ENCODE measurements at places on chromosomes 12 and 14.

DNA sequence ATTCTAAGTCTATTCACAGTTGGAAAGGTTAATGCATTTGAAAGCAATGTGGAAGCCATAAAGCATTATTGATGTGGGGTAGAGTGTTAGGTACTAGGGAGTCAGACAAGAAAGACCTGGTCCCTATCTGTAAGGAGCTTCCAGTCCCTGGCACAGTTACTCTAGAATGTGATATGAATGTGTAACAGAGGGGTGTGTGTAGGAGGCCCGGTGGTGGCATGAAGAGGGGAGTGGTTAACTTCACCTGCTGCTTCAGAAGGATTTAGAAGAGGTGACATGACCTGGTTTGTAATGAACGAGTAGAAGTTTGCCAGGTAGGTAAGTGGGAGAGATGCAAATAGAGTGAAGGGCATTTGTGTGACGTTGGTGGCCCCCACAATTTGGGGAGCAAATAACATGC lies 15.1 kb upstream of the GALNT6 start:
- DNase-seq = no peak

- DNase-seq = no peak
Observed at GRCh38 chr14:28536889-28537288, 229.7 kb upstream of the FOXG1 start.

DNA sequence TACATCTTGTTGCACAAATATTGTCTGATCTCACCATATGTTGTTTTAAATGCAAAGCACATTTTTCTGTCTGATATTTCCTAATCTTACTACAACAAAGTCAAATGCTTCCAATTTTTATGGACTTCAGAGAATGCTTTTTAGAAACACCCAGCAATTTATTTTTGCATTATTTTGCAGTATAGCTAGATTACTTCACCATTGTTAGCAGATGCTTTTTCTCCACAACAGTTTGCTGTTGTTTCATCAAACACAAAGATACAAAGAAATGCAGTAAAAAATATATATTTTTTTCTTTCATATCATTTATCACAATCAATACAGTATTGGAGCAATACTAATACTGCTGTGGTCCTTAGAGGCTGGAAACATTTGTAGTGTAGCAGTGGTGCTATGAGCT lies 674.4 kb downstream of the TMTC2 start:
- no peak for DNase-seq

GRCh38 chr14:21197418-21198205 lies 41.7 kb upstream of the OR5AU1 start:
- no peak for DNase-seq

GRCh38 chr12:66024949-66025348 lies 105.6 kb downstream of the LLPH start:
- DNase-seq = no peak

DNA sequence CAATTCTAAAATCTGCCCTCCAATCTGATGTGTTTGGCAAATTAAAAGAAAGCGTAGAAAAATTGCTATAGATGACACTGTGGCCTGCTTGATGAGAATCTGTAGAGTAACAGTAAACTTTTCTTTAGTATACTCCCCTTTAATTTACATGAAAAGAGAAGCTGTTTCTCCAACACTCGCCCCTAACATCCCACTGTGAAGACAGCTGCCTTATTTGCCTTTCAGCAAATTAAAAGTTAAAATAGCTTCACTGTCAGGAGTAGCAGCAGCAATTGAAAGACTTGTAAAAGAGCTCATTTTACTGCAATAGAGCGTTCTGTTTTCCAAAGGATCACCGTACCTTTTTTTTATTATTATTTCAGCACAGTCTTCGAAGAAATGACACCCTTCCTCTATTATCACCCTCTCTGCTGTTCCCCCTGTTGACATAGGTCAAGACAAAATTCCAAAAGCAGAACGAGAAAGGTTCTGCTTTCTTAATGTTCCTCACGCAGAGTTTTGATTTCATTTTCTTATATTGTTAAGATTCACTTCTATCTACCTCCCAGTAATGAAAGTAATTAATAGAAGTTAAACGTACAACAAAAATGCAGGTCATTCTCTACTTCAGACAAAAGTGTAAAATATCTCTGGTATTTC lies 153.5 kb upstream of the USP15 start:
- no peak for DNase-seq

DNA sequence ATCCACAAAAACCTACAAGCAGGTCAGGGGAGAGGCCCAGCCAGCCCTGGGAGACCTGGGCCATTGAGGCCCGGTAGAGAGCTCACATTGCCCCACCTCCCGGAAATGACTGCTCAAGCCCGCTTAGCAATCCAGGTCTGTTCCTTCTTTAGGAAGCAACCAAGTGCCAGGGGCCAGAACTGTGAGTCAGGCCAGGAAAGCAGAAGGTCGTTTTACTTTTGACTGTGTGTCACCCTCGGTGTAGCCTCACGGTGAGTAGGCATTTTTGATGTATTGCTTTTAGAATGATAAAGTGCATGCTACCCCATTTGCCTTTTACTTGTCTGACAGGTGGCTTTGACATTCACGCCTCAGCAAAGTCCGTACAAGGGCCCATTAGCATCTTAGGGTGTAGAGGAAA lies 25.4 kb upstream of the PWP1 start:
- DNase-seq = no peak

DNA sequence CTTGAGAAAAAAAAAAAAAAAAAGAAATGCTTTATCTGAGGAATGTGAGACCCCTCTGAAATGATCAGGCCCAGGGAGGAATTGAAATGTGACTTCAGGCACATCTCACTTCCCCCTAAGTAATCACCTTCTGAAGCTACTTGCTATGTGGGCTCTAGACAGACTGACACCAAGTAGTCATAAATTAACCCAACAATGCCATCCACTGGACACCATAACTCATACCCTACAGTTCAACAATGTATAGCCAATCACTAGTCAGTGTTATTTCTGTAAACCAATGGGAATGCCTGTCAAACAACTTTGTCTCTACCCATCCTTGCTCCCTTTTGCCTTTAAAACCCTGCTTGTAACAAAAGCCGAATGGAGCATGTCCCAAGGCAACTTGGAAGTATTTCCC lies 182.7 kb upstream of the TMPO start:
- DNase-seq = no peak

DNA sequence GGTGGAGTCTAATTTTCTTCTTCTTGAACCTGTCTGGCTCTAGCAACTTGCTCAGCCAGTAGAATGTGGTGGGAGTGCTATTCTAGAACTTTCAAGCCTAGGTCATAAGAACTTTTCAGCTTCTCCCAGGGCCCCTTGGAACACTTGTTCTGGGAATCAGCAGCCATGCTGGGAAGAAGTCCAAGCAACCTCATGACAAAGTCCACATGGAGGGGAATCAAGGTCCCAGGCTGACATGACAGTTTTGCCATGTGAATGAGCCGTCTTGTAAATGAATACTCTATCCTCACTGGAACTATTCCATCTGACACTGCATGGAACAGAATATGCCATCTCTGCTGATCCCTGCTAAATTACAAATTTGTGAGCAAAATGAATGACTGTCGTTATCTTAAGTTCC lies 214.2 kb upstream of the TBX3 start:
- DNase-seq = no peak

- DNase-seq = no peak
Observed at GRCh38 chr12:1644534-1645438, 15.8 kb downstream of the WNT5B start.

- DNase-seq = no peak
Observed at GRCh38 chr12:24138041-24138440, 188.6 kb upstream of the SOX5 start.

DNA sequence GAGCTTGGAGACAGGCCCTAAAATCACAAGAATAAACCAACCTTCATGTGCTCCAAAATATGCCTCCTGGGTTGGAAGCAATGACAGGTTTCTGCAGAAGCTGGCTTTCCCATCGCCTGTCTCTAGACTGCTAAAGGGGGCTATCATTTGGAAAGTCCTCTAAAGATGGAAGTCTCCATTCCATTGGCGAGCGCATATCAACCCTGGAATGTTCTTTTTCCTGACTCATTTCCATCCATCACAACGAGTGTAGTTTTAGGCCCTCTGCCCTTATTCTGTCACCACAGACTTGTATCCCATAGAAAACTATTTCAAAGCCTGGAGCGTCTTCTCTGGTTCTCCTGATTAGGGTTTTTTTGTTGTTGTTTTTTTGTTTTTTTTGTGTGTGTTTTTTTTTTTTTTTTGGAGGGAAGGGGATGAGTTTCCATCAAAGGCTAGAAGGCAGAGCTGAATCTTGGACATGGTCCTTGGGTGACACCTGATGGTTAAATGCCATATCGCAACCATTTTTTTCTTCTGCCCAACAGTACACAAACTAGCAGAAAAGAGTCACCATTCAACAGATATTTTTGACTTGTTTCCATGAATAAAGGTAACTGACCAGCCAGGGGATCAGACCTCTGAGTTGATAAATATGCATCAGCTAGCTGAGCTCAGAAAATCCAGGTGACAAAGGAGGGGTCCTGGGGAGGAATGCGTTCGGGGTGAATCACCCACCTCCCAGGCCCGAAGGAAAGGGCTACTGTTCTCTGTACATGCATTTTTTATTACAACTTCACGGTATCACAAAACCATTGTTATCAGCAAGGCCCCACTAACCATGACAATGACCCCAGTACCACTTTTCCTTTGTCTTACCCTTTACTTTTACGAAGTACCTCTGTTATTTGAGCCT lies 40.5 kb downstream of the KCNA5 start:
- DNase-seq = no peak

- DNase-seq = no peak
Observed at GRCh38 chr12:131892711-131893604, 1.5 kb upstream of the ULK1 start.

GRCh38 chr14:59306775-59307174 lies 118.3 kb downstream of the DAAM1 start:
- no peak for DNase-seq

DNA sequence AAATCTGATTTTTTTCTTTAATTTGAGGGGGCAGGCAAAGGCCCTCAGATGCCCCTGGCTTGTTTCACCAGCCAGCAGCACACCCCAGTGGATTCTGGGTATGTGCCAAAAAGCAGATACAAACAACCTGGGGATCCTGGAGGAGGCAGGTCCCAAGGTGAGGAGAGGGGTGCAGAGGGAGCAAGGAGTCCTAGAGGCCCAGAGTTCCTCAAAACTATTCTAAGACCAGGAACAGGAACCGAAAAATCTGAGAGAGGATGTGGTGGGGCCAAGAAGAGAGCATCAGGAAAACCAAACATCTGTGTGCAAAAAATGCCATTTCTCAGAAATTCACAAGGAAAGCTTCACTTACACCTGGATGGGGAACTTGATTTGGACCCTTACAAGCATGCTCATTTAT lies 8.2 kb downstream of the KCNA5 start:
- no peak for DNase-seq

- DNase-seq = no peak
Observed at GRCh38 chr12:77940567-77940966, 109.9 kb downstream of the NAV3 start.

GRCh38 chr12:123089631-123090353 lies 61.1 kb downstream of the PITPNM2 start:
- no peak for DNase-seq
